ENCODE measurements at places on chromosomes 13 and 19.

DNA sequence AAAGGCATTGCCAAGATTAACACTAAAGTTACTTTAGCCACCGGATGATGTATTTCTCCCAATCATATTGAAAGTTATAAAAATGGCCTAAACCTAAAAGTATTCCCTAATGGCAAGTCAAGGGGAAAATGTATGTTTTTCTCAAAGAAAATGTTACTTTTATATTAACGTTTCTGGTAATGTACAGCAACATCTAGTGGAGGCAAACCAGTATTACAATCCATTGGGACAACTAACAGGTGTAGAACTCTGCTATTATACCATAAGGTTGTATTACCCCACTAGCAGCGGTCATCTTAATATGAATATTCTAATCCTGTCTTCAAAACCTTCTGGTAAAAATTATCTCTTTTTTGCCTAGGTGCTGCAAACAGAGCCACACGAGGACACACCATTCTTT lies 69.2 kb downstream of the ZNF100 start:
- peak; percentile 56 for DNase-seq

- DNase-seq: no peak
These were observed 83.4 kb downstream of the SIPA1L3 start for GRCh38 chr19:37990362-37990761.

DNA sequence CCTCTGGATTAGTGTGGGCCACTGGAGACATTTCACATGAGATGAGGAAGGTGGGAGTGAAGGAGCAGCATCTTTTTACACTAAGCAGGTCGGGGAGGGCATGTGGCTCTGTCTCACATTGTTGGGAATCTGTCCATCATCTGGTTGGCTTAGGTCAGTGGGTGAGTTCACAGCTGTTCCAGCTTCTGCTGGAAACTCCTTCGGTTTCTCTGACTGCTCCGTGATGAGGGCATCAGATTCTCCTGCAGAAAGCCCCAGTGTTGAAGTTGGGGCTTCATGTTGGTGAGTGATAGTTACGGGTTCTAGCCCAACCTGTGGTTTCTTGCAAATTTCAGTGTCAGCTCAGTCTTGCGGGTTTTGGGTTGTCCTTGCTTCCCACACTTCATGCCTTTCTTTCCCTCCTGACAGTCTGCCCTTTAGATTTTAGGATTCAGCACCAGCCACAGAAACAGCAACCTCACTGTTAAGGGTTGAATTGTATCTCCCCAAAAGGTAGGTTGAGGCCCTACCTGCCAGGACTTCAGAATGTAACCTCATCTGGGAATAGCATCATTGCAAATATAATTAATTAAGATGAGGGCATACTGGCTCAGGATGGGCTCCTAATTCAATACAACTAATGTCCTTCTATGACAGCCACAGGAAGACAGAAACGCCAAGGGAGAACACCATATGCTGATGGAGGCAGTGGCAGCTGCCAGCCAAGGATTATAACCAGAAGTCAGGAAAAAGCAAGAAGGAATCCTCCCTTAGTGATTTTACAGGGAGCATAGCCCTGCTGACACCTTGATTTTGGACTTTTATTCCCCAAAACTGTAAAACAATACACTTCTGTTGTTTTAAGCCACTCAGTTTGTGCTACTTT lies 7.6 kb upstream of the ALOX5AP start:
- DNase-seq: no peak

DNA sequence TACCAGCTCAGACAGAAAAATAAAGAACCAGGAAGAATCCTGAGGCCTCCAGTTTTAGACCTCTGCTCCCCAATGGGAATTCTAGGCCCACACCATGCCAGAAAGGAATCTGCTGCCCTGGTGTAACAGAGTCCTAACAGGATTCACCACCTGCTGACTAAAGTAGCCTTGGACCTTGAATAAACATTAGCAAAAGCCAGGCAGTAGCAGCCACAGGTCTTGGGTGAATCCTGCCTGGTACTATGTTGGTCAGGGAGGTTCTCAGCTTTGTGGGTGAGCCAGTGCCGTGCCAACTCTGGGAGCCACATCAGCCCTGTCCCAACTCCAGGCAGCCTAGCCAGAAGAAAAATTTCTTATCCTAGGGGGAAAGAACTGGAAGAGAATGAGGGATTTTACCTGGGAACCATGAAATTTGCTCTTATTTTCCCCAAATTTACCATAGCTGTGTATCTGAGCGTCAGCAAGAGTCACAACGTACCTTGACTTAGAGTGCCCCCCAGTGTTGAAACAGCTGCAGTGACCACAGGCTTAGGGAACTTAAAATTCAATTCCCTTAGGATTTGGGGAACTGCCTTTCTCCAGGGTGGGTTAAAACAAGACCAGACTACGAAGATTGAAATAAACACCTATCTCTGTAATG lies 1895.6 kb upstream of the PRR20A start:
- DNase-seq: no peak

- no peak for DNase-seq
These were observed 31.4 kb downstream of the ZDHHC20 start for GRCh38 chr13:21427741-21428140.

GRCh38 chr13:49652355-49653305 lies 24.3 kb downstream of the ARL11 start:
- DNase-seq: peak; percentile 5

GRCh38 chr13:112760931-112761330 lies 71.1 kb downstream of the ATP11A start:
- no peak for DNase-seq

DNA sequence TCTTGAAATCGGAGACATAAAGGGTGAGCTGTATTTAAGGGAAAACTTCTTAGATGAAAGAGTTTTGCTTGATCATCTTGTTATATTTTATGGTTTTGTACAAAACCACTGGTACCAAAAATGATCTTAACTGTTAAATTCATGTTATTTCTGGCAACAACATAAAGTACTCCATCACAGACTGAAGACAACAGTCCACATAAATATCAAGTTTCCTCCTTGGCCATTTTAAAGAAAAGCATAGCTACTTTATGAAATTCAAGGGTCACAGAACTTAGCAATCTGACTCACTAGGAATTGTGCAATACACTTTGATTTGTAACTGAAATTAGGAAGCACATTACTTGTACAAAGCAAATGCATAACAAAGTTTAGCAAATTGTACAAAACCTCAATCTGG lies 66.3 kb downstream of the TBC1D4 start:
- DNase-seq: no peak

DNA sequence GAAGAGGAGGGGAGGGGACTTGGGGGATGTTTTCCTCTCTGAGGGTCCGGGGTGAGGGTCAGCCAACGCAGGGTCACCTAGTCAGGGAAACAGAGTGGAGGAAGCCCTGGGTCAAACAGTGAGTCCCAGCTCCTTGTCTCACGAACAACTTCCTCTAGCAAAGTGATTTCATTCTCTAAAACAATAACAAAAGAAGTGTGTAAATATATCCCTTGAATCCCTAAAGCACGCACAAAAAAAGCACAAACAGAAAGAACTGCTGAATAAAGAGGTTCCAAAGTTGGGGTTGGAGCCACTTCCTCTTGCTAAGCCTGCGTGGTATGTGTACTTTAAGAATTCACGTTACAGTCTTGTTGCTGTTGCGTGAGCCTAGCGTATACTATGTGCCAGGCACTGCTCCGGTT lies 1.5 kb upstream of the C5AR2 start:
- DNase-seq: no peak

- no peak for DNase-seq
These were observed 26.4 kb upstream of the EHD2 start for GRCh38 chr19:47686679-47687450.

DNA sequence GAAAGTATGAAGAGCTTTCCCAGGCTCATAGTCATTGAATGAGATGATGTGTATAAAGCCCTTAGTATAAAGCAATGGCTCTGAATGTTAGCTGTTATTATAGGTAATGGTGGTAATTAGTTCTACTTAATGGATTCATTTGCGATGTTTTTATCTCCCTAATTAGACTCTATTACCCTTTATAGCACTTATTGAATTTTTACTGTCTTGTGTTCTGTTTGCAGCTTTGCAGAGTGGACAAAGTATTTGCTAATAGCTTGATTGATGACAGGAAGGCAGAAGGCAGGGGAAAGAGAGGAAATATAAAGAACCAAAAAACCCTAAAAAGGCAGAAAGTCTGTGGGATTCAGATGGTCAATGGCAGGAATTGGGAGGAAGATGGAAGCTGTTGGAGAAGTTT lies 524.4 kb upstream of the SPRY2 start:
- DNase-seq: no peak

DNA sequence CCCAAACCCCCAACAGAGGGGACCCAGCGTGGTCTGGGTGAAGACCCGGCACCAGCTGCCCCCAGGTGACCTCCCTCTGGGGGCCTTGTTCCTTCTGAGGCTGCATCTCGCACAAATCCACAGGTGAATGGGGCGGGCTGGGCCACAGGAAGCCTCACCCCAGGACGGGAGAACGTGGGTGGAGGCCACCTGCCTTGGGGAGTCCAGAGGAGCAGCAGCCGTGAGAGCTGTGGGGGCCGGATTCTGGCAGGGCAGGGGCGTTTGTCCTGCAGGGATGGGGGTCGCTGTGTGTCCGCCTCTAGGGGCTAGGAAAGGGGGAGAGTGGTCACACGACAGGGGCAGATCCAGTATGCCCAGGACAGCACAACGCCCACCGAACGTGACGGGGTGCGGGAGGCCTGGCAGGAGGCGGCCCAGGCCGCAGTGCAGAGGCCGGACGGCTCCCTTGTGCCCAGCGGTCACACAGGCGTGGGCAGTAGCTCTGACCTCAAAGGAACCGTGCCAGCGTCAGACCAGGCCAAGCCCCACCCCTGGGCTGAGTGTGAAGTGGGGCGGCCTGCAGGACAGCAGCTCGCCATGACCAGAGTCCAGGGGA lies 6.7 kb downstream of the POLR2E start:
- DNase-seq: no peak

GRCh38 chr13:49297338-49297737 lies 49.6 kb downstream of the CDADC1 start:
- DNase-seq: no peak

GRCh38 chr13:77507931-77508776 lies 27.4 kb upstream of the SCEL start:
- DNase-seq: no peak

GRCh38 chr13:77981281-77981881 lies 62.8 kb upstream of the EDNRB start:
- no peak for DNase-seq

GRCh38 chr13:41791056-41791455 lies 169.9 kb downstream of the VWA8 start:
- DNase-seq: no peak

GRCh38 chr13:50015258-50015657 lies at the start of gene KCNRG:
KCNRG (plus strand) TSS chr13:50015444; CDS start chr13:50015494, 50 bp downstream.
- DNase-seq: no peak

- DNase-seq: peak; percentile 100
These were observed at the start of gene TPT1 for GRCh38 chr13:45341034-45341798. TPT1 (minus strand) TSS chr13:45341183; CDS start chr13:45341069, 114 bp downstream.

GRCh38 chr13:87671753-87672605 lies 808 bp downstream of the SLITRK5 start:
- no peak for DNase-seq
